ENCODE measurements at places on chromosomes 4 and X.

DNA sequence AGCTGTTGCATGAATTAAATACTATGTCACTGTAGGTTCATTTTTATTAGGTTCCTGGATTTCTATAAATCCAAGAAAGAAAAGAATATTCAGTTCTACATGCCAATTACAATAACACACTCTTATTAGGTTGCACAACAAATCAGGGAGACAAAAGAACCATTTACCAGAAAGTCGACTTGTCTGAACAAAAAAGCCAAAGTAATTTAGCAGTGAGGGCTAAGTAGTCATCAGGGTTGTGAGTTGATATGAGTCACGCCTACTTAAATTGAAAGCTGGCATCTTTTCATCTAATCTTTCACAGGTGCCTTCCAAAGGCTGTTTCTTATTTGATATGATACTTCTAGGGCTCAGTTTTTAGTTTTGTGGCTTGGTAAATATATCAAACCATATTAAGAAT is 25.4 kb upstream of the GNRHR start:
- DNase-seq: no peak

DNA sequence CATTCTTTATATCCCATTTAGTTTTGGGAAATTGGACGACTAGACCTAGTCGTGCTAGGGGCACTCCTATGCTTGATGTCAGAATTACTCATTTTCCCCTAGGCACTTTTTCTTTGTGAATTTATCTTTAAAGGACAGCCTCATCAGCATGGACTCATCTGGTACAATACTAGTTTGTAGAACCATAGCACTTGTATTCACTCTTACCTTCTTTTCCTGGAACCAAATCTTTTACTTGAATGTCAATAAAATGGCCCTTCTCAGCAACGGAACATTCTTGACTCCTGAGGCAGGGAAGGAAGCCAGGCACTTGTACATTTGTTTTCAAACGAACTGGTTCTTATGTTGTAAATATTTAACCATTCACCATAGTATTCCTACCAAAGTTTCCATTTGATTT is 187.1 kb downstream of the SHROOM3 start:
- DNase-seq: no peak

GRCh38 chr4:71334465-71334882 is 4.3 kb upstream of the SLC4A4 start:
- DNase-seq: no peak

DNA sequence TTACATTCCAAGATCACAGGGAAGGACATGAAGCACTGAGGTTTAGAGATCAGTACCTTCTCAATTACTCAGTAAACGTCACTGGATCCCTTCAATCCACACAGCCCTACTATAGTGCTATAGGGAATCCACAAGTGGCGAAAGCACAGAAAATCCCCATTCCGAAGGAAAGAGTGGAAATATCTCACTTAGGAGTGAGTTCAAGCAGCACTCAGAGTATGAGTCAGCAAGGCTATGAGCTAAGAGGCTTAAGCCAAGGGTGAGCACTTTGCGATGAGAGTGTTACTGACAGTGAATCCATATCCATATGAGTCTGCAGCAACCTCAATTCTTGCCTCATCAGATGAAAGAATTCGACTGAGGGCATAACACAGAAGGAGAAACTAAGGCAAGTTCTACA is 165.1 kb downstream of the VSIG4 start:
- no peak for DNase-seq

- no peak for DNase-seq
Measured at GRCh38 chrX:22053481-22053880, 21.4 kb downstream of the PHEX start.

DNA sequence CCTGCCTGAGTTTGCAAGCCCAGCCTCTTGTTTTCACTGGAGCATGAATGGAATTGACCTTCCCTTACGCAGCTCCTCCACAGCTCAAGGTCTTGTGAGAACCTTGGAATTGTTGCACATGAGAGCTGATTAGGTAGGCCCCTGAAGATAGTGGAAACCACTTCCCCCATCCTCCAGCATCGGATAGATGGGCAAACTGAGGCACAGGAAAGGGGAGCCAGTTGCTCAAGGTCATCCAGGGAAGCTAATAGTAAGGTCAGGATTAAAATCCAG is 27.2 kb downstream of the PJA1 start:
- DNase-seq: no peak

GRCh38 chr4:100062921-100063320 is 112.8 kb upstream of the H2AZ1 start:
- no peak for DNase-seq

- no peak for DNase-seq
Measured at GRCh38 chr4:82201303-82201702, 172.5 kb downstream of the HNRNPD start.

GRCh38 chr4:56976283-56976836 is 1.0 kb downstream of the NOA1 start:
- DNase-seq: no peak

- DNase-seq: no peak
Measured at GRCh38 chr4:163895378-163896005, 401.0 kb downstream of the TMA16 start.

GRCh38 chrX:155611302-155611701 is 1.4 kb downstream of the TMLHE start:
- no peak for DNase-seq

DNA sequence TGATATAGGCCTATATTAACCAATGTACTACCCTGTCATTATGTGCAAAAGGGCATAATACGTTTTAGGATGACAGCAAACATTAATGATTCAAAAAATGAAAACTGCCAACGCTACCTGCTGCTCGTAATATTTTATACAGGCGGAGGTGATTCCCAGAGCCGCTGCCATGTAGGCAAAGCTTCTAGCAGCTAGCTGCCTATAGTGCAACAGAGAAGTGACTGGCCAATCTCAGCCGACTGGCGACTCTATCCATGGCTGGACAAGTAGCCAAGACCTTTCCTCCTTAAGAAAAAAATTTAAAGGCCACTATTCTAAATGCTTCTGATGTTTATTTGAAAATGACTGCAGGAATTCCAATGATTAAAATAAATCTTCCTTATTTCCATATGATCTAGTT is 1.9 kb downstream of the PPARGC1A start:
- DNase-seq: no peak

DNA sequence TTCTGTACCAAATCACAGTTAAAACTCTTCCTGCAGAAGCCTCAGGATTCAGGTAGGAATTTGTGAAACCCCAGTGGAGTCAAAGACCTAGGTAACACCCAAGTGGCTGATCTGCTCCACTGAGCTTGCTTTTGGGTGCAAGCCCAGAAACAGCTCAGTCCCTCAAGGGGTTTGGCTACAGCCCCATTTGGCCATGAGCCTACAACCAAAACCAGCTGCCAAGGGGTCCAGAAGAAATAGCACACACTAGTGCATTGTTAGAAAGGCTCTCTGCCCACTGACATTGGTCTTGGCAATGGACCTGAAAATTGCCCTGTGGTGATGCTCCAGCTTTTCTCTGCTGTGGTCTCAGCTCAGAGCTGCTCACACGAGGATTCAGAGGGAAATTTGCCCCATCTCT is 577.4 kb upstream of the INTU start:
- DNase-seq: no peak

- DNase-seq: no peak
Measured at GRCh38 chr4:128831531-128832242, 22.2 kb downstream of the JADE1 start.

DNA sequence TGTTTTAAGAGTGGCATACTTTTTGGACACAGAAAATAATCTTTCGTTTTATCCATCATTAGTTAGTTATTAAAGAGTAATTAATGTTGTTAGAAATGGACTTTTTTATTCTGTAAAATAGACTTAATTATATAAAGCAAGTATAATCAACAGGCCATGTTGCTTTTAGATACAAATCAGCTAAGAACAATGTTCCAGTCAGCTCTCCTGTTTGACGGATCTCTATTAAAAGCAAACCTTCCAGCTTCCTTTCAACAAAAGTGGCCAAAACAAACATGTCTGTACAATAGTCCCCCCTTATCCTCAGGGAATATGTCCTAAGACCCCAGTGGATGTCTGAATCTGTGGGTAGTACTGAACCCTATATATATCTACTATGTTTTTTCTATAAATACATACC is 4.9 kb upstream of the SLC10A4 start:
- no peak for DNase-seq

DNA sequence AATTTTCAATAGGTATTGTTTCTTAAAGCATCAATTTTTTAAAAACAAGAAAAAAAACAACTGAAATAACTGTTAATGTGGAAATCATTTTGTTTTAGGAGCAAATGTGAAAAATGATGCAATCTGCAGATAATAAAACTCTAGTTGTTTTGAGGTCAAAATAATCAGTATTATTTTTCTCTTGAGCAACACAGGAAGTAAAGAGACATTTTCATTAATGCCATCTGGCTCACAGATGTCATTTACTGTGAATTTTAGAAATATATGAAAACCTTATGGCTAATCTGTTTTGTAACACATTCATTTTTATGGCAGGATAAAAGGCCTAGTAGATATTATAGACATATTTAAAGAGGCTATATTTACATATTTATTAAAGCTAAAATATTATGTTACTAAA is 141.6 kb downstream of the PCDH18 start:
- peak; percentile 81 for DNase-seq

DNA sequence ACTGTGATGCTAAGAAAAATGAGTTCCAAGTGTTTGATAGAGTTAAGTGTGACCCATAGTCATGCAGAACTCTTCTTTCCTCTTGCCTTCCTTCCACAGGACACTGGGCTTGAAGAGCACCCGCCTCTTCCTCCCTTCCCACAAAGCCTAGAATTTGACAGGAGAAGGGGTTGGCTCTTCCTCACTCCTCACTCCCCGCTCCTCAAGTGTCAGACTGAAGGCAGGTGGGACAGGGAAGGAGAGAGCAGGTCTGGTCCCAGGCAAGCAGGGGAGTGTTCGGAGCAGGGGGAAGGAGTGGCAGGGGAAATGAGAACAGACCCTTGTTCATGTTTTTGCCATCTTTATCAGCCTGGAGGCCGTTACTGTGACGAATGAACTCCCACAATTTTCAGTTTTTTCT is 10.7 kb downstream of the MAGED2 start:
- no peak for DNase-seq

GRCh38 chr4:6972911-6973310 is 63.3 kb downstream of the TBC1D14 start:
- no peak for DNase-seq

GRCh38 chr4:26356081-26356501 is 35.3 kb downstream of the RBPJ start:
- DNase-seq: no peak

- no peak for DNase-seq
Measured at GRCh38 chrX:150212672-150213480, 150.2 kb upstream of the MAMLD1 start.

DNA sequence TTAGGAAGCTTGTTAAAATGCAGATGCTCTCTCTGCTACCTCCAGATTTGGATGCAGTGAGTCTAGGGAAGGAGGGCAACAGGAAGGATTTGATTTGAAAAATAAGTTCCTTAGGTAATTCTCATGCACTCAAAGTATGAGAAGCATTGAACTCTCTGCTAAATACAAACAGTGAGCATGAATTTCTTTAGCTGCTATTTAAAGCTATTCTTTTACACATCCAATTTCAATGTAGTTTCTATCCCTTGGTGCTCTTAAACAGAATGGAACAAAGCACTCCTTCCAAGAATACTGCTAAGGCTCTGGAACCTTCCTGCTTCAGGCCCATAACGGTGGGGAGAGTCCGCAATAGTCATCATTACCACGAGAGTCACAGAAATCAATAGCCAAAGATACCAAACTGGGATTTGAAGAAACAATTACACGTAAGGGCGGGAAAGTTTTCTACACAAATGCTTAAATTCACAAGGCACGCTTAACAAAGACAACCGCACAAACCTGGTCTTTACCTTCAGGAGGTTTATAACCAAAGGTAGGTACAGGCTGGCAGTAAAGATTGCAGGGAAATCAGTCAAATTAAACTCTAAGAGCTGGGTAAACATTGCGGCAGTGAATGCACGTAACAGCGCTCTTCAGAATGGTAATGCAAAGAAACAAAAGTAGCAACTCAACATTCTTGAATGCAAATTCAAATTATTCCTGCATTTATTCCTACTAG is 123.2 kb upstream of the NAP1L5 start:
- no peak for DNase-seq

DNA sequence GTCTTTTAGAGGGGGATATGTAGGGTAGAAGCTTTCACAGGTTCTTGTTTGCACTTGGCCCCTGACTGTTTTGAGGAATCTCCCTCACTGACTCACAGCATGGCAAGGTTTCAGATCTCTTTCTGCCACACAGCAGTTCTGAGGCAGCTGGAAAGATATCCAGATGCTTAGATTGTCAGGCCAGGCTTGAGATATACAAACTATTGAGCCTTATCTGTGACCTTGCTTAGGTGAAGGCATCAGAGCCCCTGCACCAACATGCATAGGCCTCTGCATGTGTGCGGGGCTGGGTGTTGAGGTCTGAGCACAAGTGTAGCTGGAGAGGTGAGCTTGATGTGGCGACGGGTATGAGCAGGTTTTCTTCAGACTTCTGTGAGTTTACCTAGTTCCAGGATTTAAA is 80.9 kb upstream of the MSANTD1 start:
- DNase-seq: no peak

- DNase-seq: no peak
Measured at GRCh38 chr4:155245105-155245504, 36.7 kb downstream of the NPY2R start.

- no peak for DNase-seq
Measured at GRCh38 chr4:177285953-177286352, 23.7 kb upstream of the NEIL3 start.

DNA sequence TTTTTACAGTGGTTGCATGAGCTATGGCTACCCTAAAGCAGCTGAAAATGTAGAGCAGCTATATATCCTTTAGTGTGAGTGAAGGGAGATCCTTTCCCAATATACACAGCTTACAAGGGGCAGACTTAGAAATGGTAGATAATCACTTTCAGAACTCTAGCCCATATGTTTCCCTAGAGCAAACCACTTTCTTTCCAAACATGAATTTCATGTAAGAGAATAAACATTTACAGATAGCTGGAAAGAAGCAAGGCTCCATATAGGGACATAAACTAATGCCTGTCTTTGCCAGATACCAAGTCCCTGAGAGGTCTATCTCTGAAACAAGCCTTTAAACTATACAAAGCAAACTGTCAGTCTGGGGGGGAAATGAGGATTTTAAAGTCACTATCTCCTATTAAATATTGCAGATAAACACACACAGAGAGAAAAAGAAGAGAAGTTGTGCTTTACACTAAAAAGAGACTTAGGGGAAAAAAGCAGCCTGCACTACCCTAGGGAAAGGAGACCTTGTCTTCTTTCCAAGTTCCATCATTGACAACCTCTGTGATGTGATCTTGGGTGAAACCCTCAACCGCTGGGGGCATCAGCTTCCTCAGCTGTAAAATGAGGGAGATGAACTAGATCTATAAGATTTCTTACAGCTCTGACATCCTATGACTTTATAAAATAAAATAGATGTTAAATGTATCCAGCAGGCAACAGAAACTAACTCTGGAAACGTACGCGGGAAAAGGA is 73.6 kb downstream of the TMEM156 start:
- DNase-seq: peak; percentile 72

- no peak for DNase-seq
Measured at GRCh38 chr4:10163296-10163695, 46.7 kb upstream of the WDR1 start.

Data from fibroblast of skin of left quadriceps (primary cell).